A172 (cell line): ENCODE measurements at places on chromosomes 7 and 10. TPM values are rescaled to one million over a fixed set of nuclear protein-coding genes. Genes with fewer than 3 reads are reported as not detected.

- DNase-seq: peak; percentile 11
Observed at GRCh38 chr10:45380903-45381620, 7.0 kb downstream of the ALOX5 start.

Gene CPXM2
- not detected in 2 replicates for total RNA-seq

Gene PTER
- total RNA-seq: not detected in 2 replicates

Gene ATRNL1
- total RNA-seq: 11.4 and 15.2 TPM in 2 replicates

Gene NOC3L
- 46.5 and 63.7 TPM in 2 replicates for total RNA-seq

Gene CPEB3
- total RNA-seq: 0.28 and 0.69 TPM in 2 replicates

DNA sequence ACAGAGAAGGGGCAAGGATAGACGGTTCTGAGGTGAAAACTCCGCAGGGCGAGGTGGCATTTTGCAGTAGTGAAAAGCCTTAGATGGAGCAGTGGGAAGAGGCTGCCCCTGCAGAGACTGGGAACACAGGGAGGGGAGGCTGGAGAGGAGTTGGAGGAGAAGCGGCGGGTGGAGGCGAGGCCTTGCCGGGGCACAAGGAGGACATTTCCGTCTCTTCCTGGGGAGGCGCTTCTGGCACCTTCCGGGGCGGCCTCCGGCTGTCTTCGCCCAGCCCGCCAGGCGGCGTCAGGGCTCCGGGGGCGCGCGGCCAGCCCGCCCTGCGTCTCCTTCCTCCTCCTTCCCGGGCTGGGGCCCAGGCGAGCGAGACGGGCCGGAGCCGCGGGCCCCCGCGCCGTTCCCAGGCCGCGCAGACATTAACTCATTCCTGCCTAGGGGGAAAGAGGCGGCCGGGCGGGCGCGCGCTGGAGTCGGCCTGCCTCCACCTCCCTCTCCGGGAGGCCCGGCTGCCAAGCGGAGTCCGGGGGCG is 42.7 kb downstream of the LDB3 start:
- DNase-seq: peak; percentile 79

- no peak for DNase-seq
Observed at GRCh38 chr7:12620371-12620770, 49.9 kb downstream of the SCIN start.

Gene TLL2
- total RNA-seq: 0.12 and 0.38 TPM in 2 replicates

Gene SEMA3E
- 0.29 and 3.6 TPM in 2 replicates for total RNA-seq

Gene COL13A1
- total RNA-seq: 0.86 and 1.1 TPM in 2 replicates

DNA sequence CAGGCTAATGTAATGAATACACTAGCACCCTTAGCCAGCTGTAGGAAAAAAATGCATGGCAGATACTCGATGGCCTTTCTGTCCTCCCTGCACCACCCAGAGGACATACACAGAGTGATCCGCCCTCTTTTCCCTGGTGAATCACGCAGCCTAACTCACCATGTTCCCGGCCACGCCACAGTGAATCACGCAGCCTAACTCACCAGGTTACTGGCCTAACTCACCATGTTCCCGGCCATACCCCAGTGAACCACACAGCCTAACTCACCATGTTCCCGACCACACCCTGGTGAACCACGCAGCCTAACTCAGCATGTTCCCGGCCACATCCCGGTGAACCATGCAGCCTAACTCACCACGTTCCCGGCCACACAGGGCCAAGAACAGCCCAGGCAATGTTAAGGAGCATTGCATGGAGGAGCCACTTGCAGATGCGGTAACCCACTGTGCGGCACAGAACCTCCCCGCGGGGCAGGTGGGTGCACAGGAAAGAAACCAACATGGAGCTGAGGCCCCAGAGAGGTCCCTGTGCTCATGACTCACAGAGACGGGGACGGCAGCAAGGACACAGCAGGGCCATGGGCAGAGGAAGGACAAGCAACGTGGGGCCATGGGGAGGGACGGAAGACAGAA is 508.5 kb downstream of the DNAJB6 start:
- peak; percentile 67 for DNase-seq

Gene TFR2
- not detected in 2 replicates for total RNA-seq

Gene PNLIPRP2
- total RNA-seq: not detected in 2 replicates

GRCh38 chr7:117012696-117013095 is 59.4 kb downstream of the ST7 start:
- no peak for DNase-seq

DNA sequence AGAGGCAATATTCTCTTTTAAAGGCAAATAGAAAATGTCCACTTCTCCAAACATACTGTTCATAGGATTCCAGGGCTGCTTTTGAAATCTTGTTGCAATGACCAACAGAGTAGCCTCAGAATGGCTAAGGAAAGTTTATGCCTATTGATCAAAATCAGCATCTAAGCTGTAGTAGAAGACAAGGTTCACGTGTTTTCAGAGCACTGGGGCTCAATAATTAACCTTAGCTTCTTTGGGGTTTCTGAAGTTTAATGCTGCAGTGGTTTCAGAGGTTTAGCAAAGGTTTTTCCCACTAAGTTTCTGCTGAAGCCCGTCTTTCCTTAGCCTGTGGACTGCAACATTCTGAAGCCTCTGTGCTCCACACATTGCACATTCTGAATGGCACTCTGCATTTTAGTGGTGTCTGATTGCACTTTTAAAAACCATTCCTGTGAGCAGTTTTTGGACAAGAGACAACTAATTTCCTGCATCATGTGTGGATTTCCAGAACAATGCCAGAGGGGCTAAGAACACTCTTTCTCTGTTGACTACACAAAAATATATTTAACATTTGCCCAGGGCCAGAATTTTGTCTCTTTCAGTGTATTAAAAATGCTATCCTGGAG is 342.5 kb downstream of the PTEN start:
- DNase-seq: no peak

DNA sequence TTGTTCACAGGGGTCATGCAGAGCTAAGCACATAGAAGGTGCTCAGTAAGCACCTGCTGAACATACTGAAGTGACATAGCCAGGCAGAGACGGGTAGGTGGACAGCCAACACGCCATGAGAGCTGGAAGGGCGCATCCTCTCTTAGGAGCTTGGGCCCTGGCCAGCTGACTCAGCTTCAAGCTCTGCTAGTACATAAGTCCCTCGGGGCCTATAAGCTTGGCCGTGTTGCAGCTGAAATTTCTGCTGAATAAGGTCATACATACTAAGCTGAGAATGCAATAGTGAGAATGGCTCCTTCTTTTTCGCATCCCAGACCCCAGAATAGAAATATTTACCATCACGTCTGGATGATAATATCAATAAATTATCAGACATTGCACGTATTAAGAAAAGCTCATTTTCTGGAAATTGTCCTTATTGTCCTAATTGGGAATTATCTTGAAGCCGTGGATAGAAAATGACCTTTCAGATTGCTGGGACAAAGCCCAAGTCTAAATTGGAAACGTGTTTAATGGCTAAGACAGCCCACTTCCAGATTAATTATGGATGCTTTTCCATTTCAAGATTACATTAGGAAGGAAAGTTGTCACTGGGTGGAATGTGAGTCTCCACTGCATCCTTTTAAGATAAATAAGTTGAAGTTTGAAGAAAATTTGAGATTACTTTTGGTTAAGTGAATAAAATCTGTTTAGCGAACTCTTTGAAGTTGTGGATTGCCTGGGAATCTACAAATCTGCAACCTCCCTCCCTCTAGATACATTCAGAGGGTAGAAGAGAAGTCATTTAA is 287.1 kb upstream of the C7orf33 start:
- peak; percentile 69 for DNase-seq

DNA sequence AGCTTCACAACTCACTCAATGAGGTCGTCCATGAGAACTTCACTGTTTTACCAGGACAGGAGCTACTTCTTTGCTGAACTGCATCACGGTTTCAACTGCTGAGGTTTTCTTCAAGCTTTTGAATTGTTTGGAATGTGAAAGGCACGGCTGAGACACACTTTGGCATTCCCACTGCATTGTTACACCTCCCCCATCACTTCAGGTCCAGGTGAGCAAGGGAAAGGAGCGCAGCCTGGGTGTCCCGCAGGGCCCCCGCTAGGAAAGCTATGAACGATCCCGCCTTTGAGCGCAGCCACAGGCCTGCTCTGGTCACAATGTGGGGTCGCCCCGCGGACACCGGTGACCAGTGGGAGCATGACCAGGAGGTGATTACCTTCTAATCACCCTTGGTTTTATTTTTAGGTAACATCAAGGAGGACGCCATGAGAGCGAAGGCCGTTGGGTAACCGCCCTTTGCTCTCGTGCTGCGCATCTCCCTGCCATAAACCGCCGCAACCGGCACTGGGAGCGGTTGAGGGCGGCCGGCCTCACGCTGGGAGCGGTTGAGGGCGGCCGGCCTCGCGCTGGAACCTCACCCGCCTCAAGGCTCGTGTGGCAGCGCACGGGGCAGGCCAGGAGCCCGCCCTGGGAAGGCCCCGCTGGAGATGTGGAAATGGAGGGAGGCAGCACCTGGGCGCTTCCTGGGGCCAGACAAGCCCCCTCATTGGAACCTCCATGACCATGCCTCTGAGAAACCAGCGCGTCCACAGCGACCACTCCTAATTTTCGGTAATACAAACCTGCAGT is 50.9 kb upstream of the SGMS1 start:
- no peak for DNase-seq

Gene MKX
- 185 and 203 TPM in 2 replicates for total RNA-seq

- DNase-seq: peak; percentile 40
Observed at GRCh38 chr7:100629117-100629716, 12.1 kb downstream of the TFR2 start.

GRCh38 chr7:21462081-21462480 is 34.2 kb downstream of the SP4 start:
- DNase-seq: no peak

DNA sequence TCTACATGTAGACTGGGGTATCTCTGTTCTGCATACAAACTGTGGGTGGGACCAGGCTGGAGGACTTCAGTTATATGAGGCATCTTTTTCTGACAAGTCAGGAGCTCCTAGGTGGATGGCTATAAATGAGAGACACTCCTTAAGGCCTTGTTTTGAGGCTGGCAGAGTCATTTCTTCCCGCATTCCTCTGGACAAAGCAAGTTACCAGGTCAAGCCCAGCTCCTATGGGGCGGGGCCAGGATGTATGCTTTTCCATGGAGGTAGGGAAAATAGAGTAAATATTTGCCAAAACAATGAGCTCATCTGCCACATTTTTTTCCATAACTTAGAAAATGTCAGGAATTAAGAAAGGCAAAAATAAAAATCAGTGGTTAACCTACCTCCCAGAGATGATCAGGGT is 283.4 kb downstream of the GPR37 start:
- no peak for DNase-seq

Gene SLC29A3
- 0.72 and 1.9 TPM in 2 replicates for total RNA-seq

Gene INSYN2A
- total RNA-seq: 0.05 and 0.29 TPM in 2 replicates

Gene GCK
- total RNA-seq: not detected in 2 replicates

Gene OR2A12
- not detected in 2 replicates for total RNA-seq

- no peak for DNase-seq
Observed at GRCh38 chr10:97228130-97228774, 42.5 kb upstream of the SLIT1 start.

- DNase-seq: no peak
Observed at GRCh38 chr7:49911909-49912308, 138.5 kb downstream of the VWC2 start.

Gene FAM25A
- total RNA-seq: not detected in 2 replicates

GRCh38 chr7:75533926-75534325 is 41.8 kb downstream of the SPDYE5 start:
- no peak for DNase-seq

DNA sequence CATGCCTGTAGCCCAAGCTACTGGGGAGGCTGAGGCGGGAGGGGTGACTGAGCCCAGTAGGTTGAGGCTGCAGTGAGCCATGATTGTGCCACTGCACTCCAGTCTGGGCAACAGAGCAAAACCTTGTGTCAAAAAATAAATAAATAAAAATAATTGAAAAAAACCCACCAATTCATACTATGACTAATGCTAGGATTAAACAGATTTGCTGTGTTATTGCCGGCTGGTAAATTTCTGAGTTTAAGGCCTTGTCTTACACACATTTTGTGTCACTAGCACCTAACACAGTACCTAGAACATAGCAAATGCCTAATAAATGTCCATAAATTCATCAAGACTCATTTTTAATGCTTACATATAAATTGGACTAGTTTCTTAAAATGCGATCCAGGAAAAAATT is 8.7 kb downstream of the ESYT2 start:
- DNase-seq: no peak

- DNase-seq: no peak
Observed at GRCh38 chr10:69810097-69810496, 8.4 kb downstream of the COL13A1 start.

- no peak for DNase-seq
Observed at GRCh38 chr7:25906760-25907159, 245.2 kb upstream of the NFE2L3 start.

Gene MASTL
- 42.4 and 42.6 TPM in 2 replicates for total RNA-seq

DNA sequence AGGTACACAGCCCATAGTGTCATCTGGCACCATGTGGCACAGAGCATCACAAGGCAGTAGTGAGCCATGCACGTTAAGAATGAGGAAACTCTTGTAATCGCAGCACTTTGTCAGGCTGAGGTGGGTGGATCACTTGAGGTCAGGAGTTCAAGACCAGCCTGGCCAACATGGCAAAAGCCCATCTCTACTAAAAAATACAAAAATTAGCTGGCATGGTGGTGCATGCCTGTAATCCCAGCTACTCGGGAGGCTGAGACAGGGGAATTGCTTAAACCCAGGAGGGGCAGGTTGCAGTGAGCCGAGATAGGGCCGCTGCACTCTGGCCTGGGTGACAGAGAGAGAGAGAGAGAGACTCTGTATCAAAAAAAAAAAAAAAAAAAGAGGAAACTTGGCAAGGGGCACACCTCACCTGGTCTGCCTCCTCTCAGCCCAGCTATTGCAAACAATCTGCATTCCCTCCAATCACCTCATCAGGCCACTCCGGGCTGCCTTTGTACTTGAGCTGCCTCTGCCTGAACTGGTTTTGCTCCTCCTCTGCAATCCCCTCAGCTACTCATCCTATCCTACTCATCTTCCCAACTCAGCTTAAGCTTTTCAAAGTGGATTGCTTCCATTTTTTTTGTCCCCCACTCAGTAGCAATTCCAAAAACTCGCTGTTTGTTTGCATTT is 46.0 kb upstream of the OPTN start:
- no peak for DNase-seq

Gene OR2A7
- total RNA-seq: not detected in 2 replicates

- no peak for DNase-seq
Observed at GRCh38 chr10:49298671-49298982, 343 bp upstream of the C10orf71 start.

DNA sequence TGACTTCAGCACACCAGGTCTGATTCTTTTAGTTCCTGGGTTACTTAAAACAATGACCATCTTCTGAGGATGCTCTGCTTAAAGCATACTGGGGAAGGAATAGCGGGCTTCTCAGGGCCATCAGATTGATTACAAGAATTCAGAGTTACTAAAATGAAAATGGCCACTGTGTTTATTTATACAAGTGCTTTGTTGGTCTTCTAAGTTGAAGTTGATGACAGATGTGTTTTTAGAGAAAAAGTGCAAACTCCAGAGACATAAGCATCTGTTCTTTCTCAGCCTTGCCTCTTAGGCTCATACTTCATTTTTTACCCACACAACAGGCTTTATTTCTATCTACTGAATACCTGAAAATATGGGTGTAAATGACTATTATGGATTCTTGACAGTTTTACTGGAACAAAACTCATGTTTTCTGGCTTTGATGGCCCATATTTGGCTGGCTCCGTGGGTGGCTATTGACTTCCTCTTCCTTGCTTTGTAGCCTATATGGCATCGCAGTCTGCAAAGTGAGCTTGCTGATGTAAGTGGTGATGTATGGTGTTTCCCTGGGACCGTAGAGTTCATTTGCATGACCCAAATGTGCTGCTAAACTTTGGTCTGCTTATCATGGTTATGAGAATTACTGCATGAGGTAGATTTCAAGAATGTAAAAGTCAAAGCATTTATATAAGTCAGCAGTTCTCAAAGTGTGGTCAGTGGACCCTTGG is 121.3 kb downstream of the BMPER start:
- DNase-seq: no peak

- DNase-seq: no peak
Observed at GRCh38 chr7:138924501-138925225, 56.5 kb downstream of the KIAA1549 start.
